T1000 (cell line): ENCODE measurements at places on chromosomes 12 and 14.

DNA sequence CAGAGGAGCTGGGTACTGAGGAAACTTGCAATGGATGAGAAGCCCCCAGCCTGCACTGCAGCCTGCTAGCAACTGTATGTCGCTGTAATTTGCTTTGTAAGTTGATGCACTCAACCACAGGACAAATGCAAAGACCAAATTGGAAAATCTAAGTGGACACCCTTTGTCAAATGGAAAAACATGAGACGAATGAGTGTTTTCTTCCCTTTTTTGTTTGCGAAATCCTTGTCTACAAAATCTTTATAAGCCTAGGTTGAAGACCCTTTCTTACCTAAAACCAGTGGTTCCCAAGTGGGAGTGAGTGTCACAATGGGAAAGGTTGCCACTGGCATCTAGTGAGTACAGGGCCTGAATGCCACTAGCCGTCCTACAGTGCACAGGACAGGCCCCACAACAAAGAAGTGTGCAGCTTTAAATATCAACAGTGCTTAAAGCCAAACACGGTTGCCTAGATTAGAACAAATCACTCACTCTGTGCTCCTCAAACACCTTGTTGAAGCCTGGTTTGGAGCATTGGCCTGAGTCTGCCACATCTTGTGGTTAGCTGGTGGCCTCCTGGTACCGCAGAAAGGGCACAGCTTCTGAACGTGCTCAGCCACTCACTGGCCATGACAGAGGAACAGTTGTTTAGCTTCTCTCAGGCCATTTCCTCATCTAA, 7.6 kb upstream of the VASH1 start:
- no peak for DNase-seq

- no peak for DNase-seq
Measured at GRCh38 chr12:28114488-28114887, 75.8 kb upstream of the CCDC91 start.

GRCh38 chr14:43406931-43407330, 1100.2 kb downstream of the FSCB start:
- DNase-seq, result no peak

GRCh38 chr12:92595663-92596062, 107.1 kb upstream of the PLEKHG7 start:
- no peak for DNase-seq

GRCh38 chr14:84129941-84130340, 1400.0 kb upstream of the FLRT2 start:
- DNase-seq, result no peak

DNA sequence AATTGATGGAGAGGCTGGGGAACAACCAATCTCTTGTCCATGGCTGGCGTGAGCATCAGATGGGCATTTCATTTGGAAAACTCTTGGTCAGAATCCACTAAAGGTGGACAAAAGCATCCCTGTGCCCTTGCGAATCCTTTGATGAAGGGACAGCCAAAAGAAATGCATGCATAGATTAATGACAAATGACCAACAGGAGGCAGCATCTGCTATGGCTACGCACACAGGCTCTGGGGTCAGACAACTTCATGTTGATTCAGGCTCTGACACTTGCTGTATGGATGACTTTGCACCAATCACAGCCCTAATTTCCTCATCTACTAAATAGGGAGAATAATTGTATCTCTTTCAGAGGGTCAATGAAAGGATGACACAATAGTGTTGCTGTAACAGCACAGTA, 117.5 kb downstream of the ASCL4 start:
- DNase-seq, result no peak

GRCh38 chr14:63672417-63673180, 30.9 kb upstream of the WDR89 start:
- no peak for DNase-seq

GRCh38 chr12:81957631-81958030, 198.5 kb upstream of the PPFIA2 start:
- DNase-seq, result no peak

DNA sequence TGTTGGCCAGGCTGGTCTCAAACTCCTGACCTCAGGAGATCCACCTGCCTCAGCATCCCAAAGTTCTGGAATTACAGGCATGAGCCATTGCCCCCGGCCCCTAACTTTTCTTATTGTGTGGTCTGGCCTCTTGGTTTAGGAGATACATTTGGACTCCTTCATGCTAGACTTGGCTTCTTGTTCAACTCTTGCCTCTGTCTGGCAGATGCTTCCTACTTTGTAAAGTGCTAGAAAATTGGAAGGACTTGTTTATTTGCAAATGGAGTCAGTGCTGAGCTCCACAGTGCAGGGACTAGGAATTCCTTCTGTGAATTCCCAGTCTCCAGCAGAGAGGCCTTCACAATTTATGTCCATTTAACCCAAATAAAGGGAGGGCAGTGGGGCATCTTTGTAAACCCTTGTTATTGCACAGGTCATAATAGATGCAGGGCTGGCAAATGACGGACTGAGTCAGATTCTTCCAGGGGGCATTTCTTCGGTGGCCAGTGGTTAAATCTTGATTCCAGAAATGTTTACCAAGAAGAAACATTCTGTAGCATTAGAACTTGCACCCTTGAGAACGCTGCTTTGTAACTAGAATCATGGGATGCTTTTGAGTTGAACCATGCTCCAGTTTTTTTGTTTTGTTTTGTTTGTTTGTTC, 73.8 kb upstream of the TBX3 start:
- no peak for DNase-seq

DNA sequence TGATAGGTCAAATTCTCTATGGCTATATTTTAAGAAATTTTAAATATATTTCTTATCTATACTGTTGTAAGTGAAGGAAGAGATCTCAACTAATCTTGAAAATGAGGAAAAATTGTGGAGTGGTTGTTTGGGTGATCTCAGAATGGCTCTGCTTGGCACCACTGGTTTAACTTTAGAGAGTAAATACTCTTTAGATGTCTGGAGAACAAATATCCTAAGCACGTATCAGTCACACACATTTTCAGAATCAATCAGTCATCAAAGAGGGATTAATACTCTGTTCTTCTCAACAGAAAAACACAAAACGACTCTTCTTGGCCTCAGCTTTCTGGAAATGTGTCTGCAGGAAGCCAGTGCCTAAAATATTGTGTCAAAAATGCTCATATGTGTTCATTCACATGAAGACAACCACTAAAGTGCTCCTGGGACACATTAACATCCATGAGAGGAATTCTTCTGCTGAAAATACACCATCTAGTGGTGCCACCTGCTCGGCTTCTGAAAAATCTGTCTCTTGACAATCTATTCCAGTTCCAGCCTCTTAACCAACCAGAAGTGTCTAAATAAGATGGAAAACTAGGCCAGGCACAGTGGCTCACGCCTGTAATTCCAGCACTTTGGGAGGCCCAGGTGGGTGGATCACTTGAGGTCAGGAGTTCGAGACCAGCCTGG, 81.1 kb upstream of the CCDC198 start:
- no peak for DNase-seq

DNA sequence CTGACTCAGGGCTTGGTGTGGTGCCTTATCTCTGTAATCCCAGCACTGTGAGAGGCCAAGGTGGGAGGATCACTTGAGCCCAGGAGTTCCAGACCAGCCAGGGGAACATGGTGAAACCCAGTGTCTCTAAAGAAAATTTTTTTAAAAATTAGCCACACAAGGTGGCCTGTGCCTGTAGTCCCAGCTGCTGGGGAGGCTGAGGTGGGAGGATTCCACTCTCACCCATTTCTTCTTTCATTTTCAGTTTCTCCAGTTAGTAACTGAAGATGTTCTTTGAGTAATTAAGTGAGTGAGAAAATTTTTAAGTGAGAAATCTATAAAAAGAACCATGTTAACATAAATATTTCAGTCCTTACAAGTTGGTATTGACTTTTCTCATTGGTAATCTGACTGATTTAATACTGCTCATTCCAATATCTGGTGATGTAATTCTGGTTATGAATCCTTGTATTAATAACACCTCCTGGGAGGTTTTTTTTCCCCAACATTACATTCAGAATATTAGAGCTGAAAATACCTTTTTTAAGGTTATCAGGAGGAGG, 6.1 kb downstream of the METTL3 start:
- no peak for DNase-seq

DNA sequence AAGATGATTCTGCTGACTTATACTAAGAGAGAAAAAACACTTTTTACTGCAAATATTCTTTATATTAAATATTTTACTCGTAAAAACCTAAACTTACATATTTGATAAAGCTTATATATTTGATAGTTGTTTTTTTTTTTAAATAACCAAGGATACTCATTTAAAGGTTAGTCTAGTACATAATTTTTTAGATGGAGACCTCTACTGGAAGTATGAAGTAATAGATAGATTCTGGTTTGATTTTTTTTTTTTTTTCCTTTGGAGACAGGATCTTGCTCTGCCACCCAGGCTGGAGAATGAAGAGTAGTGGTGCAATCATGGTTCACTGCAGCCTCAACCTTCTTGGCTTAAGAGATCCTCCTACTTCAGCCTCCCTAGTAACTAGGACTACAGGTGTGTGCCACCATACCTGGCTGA, 16.4 kb downstream of the ARID2 start:
- no peak for DNase-seq

GRCh38 chr14:104732931-104733681, 9.1 kb downstream of the ADSS1 start:
- no peak for DNase-seq

GRCh38 chr12:113290506-113290905, 44.4 kb downstream of the SLC8B1 start:
- no peak for DNase-seq

DNA sequence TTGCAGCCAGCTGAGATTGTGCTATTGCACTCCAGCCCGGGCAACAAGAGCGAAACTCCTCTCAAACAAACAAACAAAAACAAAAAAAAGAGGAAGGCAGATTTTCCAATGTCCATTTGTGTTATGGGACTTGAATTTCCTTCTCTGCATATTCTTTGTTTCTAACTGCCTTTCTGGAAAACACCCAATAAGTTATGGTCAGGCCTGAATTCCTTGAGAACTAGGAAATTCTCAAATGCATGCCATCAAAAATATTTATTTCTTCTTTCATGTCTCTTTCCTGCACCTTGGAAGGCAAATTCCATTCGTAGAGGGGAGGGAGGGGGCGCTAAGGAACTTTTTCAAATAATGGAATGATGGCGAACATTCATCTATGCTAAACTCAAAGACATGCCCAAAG, 117.6 kb upstream of the TMCC3 start:
- DNase-seq, result no peak

DNA sequence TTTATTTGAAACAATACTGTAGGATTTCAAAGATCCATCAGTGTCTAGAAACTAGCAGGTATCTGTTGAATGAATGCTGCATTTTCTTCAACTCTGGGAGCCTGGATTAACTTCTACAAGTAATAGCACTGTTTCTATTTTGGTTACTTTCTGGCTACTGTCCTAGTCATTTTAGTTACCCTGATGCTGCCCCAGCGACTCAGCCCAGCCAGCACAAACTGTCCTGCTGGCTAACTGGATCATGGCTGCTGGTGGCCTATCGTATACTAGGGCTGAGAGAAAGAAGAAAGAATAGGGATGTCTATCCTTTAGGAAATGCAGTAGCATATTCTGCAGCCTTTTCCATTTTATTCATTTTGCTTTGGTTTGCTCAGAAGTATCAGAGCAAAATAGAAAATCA, 53.9 kb downstream of the NTN4 start:
- no peak for DNase-seq

- no peak for DNase-seq
Measured at GRCh38 chr14:35079742-35080141, 33.7 kb downstream of the FAM177A1 start.

GRCh38 chr12:104510145-104510872, 53.6 kb downstream of the CHST11 start:
- DNase-seq, result no peak

DNA sequence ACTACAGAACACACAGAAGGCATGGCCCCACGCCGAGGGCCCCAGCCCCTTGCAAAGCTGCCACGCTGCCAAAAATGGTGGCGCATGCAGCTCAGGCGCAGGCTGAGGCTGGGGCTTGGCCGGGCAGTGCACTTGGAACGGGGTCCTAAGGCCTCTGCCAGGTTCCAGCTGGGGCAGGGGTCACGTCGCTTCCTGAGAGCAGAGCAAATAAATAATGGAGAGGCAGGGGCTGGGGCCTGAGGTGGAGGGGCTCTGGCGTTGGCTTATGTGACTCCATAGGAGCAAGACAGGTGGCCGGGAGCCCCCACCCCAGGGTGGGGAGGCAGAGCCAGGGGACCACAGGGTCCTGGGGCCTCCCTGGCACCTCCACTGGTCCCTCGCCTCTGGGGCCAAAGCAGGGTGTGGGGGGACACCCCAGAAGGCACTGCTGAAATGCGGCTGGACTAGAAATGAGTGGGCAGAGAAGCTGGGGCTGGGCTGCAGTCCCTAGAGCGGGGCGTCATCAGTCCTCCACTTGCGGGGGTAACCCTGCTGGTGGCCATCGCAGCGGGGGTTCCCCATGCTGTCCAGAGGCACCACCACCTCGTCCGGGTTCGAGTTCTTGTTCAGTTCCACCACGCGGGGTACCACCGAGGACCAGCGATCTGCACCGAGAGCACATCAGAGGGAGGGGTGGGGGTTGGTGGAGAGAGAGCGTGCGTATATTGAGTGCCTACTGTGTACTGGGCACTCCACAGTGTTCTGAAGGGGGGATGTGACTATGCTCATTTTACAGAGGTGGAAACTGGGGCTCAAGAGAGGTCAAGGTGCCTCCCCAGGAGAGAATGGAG, 49.8 kb downstream of the TRPV4 start:
- no peak for DNase-seq

- no peak for DNase-seq
Measured at GRCh38 chr12:21892341-21892740, 48.9 kb downstream of the ABCC9 start.

DNA sequence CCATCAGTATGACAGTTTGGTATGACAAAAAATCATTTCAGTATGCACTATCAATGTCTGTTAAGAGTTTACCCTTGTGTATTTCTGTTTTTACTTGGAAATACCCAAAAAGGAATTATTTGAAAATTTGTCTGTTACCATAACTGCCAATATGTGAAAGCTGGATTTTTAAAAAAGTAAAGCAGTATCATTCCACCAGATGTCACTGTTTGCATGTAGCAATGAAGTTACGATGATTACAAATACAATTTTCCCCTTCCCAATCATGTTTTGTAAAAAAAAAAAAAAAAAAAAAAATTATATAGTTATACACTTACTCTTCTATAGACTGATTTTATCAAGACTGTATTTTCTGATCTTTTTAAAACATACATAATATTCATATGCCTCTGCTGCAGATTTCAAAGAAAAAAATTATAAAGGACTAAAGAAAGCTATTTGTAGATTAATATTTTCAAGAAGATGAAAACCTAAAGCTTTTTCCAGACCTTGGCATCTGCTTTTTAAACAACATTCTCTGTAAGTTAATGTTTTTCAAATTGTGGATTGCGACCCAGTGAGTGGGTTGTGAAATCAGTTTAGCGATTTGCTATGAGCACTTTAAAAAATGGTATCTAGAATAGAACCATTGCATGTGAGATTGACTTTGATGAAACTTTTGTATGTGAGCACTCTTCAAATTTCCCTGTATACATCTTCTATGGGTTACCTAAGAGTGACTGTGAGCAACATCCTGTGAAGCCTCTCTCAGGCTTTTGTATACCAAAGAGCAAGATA, 114.2 kb downstream of the TTC6 start:
- DNase-seq, result no peak

DNA sequence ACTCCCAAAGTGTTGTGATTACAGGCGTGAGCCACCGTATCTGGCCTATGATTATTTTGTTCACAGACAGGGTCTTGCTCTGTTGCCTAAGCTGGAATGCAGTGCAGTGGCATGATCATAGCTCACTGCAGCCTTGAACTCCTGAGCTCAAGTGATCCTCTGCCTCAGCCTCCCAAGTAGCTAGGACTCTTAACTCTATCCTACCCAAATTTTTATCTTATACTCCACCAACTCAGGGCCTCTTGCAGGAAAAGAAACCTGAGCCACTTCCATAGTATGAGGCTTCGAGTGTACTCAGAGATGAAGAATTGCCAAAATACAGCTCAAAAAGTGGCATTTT, 828 bp downstream of the MMAB start:
- no peak for DNase-seq
